ENCODE measurements at places on chromosomes 13 and 19.

GRCh38 chr13:99442273-99442895 lies 58.9 kb upstream of the TM9SF2 start:
- peak; percentile 44 for DNase-seq

- DNase-seq: no peak
These were observed 198.2 kb downstream of the KLF12 start for GRCh38 chr13:73935991-73936390.

- DNase-seq: no peak
These were observed 13.2 kb downstream of the JAK3 start for GRCh38 chr19:17834350-17835181.

- no peak for DNase-seq
These were observed 232.4 kb downstream of the SLITRK5 start for GRCh38 chr13:87903553-87903952.

DNA sequence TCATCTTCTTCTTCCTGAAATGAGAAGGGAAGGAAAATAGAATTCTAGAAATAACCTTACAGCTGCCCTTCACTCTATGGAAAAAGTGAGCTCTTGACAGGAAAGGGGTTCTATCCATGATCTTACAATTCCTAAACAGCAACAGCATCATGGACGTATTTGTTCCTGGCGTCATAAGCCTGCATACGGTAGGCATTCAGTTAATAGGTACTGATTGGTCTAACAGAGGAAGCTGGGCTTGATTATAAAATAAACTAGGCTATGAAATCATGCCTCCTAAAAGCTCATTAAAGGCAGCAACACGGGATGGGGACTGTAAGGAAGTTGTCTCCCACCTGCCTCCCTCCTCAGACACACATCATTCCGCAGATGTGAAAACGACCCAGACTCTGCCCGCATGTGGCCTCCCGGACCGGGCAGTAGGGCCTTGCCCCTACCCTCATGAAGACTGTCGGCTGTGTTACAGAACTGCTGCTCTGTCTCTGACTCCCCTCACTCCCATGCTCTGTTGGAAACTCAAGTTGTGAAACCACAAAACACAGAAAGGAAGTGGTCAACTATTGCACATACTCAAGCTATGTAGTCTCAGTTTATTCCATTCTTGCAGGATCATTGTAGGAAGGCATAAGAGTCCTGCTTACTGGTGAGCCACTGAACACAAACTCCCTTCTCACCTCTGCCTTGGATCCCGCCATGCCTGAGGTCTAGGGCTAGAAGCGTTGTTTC lies 129.8 kb downstream of the DLEU7 start:
- DNase-seq: no peak

DNA sequence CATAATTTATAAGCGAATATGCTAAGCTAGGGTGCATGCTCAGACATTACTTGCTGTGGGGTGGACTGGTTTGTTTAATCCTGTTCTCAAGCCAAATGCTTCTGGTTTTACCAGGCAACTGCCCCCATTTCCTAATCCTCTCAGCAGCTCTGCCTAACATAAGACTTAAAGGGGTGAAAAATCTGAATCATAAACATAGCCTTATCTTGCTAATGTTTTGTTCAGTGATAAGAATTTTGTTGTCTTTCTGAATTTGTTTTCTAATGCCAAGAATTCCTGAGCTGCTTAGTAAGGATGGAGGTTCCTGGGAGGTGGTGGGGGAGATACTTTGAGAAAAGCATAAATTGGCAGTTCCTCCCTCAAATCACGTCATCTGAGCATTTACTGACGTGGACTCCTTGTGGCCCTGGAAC lies 42.7 kb downstream of the ING1 start:
- DNase-seq: no peak

- DNase-seq: no peak
These were observed 35.2 kb upstream of the C13orf46 start for GRCh38 chr13:114008964-114009589.

Data from stimulated activated CD4-positive, alpha-beta T cell treated with anti-CD3 and anti-CD28 coated beads, Interleukin-2, amount 100 ng/mL, for 4 hours (primary cell).